ENCODE measurements at places on chromosomes 1 and 21. TPM values are rescaled to one million over a fixed set of nuclear protein-coding genes. Genes with fewer than 3 reads are reported as not detected.

The B3GALT2 gene
- not detected for total RNA-seq

The CCDC27 gene
- not detected for total RNA-seq

The SRSF10 gene
- 128 TPM for total RNA-seq

The IFNLR1 gene
- 6.1 TPM for total RNA-seq

GRCh38 chr1:38789498-38790169, 69.9 kb downstream of the RRAGC start:
- no peak for DNase-seq

The SPRR2A gene
- not detected for total RNA-seq

GRCh38 chr1:118558933-118559332, 373.9 kb upstream of the SPAG17 start:
- no peak for DNase-seq

DNA sequence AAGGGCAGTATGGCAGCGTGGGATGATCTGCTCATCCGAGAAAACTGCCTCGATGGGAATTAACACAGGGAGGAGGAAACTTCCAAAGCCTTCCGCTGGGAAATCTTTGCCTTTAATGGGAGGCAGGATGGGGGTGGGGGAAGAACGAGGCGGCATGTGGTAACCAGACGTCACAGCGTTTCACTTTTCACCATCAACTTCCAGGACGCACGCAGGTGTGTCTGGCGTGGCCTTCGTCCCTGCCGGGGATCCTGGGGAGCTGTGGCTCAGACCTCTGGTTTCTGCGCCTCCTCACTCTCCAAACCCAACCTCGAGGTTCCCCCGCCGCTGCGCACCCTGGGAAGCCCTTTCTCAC, 282 bp downstream of the RSPH1 start:
- DNase-seq: no peak

The LRRC39 gene
- total RNA-seq: not detected

The ETS2 gene
- 26.9 TPM for total RNA-seq

GRCh38 chr1:222865718-222866117, 50.9 kb downstream of the DISP1 start:
- DNase-seq: no peak

DNA sequence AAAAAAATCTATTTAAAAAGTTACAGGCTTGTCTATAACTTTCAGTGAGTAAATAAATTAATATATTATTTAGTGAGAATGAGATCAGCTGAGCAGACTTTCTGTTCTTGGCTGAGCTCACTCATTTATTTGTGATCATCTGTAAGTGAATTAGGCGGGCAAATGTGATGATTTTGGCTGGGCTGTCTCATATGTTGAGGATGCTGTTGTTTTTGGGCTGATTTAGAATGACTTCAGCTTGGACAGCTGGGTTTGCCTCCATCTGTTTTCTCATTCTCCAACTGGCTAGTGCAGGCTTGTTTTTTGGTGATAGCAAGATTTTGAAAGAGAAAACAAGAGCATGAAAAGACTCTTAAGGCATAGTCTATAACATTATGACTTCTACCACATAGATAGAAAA, 475.8 kb upstream of the OLFM3 start:
- no peak for DNase-seq

DNA sequence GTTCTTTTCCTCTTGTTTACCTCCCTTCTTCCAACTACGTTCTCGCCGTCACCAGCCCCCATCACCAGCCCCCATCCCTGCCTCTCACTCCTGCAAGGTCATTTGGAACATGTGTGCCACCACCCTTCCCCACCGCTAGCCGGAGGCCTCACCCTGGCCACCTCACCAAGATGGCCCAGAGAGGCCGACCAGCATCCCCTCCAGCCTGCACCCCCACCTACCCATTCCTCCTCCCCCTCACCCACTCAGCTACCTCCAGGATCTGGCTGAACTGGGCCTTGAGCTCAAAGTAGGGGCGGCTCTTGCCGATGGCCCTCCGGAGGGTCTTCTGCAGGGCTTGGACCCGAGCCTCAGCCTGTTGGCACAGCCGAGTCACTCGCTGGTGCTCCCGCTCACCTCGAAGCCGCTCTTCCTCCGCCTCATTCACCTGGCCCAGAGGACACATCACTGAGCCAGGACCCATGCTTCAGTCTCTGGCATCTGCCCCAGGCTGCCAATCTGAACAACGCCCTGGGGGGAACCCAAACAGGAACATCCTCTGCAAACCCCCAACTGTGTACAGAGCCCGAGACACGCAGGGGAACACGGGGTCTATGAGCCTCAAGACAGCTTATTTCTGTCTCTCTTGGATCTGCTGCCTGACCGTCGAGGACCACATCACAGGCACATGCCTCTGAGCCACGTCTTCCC, 12.8 kb downstream of the SH3BP5L start:
- DNase-seq: no peak

GRCh38 chr1:36085126-36085525, 1.2 kb downstream of the TEKT2 start:
- DNase-seq: no peak
